ENCODE measurements at places on chromosomes 6 and 20.

- no peak for DNase-seq
Measured at GRCh38 chr6:108228416-108228815, 32.4 kb downstream of the SNX3 start.

DNA sequence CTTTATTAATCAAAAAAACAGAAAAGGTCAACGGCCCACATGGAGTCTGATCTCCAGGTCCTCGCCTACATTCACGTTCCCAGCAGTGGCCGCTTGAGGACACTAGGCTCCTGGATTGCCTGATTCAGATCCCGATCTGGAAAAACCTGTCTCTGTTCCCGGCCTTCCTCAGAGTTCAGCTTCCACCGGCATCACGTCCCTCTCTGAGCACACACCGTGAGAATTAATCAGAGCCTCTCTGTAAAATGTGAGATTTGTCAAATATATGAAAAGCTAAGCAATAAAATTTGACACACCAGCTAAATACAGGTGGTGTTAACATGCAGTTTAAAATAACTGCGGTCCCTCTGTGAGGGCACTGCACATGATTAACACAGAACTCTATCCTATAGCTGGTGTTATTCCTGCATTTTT lies 122.8 kb upstream of the COL21A1 start:
- DNase-seq: no peak

GRCh38 chr6:157987788-157988699 lies 6.4 kb downstream of the SYNJ2 start:
- DNase-seq: no peak

- DNase-seq: no peak
Measured at GRCh38 chr6:12832226-12832735, 115.7 kb downstream of the PHACTR1 start.

DNA sequence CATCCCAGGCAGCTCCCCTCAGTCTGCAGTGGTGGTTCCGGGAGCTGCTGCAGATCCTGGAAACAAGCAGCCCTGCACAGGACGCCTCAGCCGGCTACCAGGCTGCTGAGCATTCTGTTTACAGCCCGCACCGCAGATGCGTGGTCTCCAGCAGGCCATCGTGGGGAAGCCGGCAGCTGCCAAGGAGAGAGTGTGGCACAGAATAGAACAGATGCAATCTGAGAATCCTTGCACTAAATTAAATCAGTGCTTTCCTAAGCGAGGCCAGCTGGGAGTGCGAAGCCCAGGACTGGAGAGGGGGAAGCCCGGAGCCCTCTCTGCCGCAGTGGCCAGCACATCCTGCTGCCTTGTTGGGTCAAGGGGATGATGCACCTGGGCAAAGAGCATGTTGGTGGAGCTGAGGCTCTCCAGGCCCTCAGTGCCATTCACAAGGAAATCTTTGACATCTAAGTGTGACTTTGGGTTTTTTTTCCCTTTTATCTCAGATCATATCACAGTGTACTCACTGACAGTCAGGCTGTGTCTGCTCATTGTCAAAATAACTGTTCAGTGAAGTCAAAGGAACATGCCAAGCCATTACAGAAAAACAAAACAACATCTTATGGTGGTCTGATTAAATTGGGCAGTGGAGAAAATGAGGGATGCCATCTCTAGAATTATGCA lies 118.1 kb downstream of the SYNDIG1 start:
- DNase-seq: no peak

GRCh38 chr6:143005816-143006215 lies 54.9 kb upstream of the AIG1 start:
- DNase-seq: no peak

GRCh38 chr6:26286168-26286877 lies 78.7 kb upstream of the BTN3A2 start:
- DNase-seq: peak; percentile 94

- peak; percentile 42 for DNase-seq
Measured at GRCh38 chr6:154928325-154928922, 66.7 kb upstream of the TIAM2 start.

- DNase-seq: no peak
Measured at GRCh38 chr20:18395544-18395943, 71.3 kb downstream of the DZANK1 start.

DNA sequence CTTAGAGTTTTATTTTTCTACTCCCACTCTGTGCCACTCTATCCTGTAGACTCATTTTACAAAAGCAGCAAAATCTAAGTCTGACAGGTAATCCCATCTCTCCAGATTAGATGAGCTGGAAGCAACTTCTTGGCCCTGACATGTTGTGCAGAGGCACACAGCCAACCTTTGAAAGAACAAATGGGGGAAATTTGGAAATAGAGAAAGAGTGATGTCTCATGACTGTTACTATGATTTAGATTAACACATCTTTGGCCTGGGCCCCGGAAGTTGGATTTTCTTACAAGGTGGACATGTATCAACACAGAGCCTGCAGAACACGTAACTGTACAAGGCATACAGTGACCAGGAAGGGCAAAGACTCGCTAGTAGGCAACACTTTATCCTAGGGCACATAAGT lies 227.7 kb downstream of the MYLK4 start:
- no peak for DNase-seq

DNA sequence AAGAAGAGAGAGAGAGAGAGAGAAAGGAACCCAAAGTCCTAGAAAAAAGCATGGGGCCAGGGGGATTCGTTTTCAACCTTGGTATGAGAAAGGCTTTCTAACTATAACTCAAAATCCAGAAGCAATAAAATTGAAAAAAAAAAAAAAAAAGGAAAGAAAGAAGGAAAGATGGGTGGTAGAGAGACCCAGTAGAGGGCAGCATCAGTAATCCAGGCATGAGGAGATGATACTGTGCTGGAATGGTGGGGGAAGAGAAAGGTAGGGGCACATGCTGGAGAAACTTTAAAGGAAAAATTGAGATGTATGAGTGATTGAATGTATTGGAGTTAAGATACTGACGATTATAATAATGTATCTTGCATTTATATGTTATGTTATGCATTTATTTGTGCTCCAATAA lies 1040.7 kb upstream of the FLRT3 start:
- no peak for DNase-seq

DNA sequence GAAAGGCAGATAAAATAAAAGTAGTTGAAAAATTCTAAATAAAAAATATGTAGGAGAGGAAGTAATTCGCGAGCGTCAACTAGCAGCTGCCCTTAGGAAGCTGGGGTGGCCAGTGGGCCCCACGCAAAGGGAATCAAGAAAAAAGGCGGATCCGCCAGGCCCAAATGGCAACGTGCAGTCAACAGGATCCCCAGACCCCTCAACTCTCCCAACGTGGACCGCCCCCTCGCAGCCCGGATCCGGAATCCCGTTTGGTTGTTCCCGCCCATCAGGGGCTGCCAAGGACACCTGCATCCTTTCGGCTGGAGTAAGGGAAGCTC lies 296 bp downstream of the DZANK1 start:
- DNase-seq: no peak

- DNase-seq: no peak
Measured at GRCh38 chr20:58173091-58173490, 55.4 kb downstream of the ANKRD60 start.

DNA sequence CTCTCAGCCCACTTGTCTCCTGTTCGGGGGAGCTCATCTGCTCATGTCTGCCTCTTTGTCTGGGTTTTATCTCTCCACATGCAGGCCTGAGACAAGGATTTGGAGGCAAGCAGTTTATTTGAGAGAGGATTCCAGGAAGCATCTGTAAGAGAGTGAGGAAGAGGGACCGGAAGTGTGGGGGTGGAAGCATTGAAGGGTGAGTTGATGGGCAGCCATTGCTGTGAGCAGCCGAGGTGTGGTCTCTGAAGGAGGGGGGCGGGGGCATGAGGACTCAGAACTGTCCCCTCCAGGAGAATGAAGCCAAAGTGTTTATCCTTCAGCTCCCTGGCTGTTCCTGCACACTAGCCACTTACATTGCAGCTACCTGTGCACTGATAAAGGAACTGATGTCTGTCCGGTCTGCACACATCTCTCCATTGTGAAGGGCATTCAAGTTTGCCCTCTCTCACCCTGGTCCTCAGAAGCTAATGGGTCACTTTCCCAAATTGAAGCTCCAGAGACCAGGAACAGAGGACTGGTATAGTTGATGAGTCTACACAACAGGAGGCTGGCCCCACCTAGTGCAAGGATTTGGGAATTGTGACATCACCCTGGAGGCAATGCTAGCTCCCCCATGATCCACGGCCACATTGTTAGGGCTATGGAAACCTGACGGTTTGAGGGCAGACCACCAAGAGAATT lies 100.5 kb upstream of the FOXA2 start:
- DNase-seq: no peak

Data from thymus (tissue), 14 donors.